NCI-H187 (cell line): ENCODE measurements at places on chromosomes 5 and 9.

DNA sequence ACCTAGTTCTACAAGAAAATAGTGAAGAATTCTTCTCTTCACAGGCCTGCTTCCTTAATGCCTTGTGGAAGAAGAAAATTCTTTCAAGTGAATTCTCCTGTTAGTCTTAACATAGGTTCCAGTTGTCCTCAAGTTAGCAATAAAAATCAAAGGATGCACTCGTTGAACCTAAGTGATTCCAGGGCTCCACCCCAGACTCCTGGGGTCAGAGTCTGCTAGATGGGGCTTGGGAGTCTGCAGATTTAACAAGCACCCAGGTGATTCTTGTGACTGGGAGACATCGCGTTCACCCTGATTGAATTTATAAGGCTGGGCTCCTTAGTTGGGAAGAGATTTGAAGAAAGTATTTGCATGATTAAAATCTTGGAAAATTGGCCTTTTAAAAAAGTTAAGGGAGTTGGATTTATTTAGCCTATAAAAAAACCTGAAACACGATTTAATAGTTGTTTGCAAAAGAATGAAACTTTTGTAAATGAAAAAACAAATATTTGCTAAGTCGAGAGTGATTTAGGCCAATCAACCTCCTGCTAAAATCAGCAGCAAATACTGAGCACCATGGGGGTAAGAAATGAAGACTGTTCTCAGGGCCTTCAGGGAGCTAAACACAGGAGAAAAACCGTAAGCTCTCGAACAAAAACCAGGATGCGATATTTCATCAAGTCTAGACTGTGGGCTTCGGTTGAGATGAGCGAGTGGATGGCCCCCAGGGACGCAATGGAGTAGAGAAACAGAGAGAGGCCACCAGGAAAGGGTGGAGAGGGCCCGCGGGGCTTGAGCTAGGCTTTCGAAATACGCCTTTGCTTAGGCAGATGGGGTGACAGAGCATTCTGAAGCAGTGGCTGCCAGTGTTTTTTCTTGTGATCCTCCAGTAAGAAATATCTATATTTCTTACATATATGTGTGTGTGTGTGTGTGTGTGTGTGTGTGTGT is 86.9 kb upstream of the TTC23L start:
- no peak for DNase-seq

- no peak for DNase-seq
Measured at GRCh38 chr5:172945151-172945550, 14.1 kb upstream of the RPL26L1 start.

- DNase-seq, result no peak
Measured at GRCh38 chr9:101453776-101454570, 18.4 kb upstream of the ALDOB start.

- DNase-seq, result peak; percentile 30
Measured at GRCh38 chr5:4551034-4551433, 589.1 kb upstream of the ADAMTS16 start.

- no peak for DNase-seq
Measured at GRCh38 chr9:106304401-106304920, 558.5 kb upstream of the ZNF462 start.

- no peak for DNase-seq
Measured at GRCh38 chr5:167819406-167819805, 472.0 kb upstream of the WWC1 start.

DNA sequence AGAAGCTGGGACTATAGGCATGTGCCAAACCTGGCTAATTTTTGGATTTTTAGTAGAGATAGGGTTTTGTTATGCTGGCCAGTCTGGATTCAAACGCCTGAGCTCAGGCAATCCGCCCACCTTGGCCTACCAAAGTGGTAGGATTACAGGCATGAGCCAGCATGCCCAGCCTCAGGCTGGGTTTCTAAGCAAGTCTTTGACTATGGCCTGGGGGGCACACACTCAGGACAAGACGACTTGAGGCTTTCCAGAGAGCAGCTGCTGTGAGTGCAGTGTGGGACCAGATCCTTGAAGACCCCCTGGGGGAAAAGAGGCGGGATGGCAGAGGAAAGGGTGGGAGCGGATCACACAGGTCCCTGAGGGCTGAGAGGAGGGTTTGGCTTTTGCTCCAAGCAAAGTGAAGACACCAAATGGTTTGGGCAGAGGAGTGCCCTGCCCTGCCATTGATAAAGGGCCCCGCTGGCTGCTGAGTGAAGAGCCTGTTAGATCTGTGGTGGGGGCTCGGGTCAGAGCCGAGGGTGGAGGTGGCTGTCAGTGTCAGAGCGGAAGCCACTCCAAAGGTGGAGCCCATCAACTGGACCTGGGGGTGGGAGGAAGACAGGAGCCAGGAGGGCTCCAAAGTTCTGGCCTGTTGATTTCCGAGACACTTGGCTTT is 46.8 kb upstream of the FUBP3 start:
- no peak for DNase-seq

DNA sequence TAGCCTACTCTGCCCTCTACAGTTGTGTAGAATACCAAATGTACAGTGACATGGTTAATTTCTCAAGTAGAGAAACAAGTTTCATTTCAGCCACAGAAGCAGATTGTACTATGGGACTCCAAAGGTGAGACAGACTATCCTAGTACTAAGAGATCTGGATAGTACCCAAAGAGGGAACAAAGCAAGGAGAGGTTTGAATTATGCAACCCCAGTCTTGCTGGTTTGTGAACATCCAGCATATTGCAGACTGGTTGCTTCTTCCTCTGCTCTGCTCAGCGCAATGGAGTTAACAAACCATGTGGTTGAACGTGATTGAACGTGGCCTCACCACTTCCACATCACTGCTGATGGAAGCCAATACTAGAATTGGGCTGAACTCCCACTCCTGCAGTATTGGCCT is 43.3 kb upstream of the ALDOB start:
- no peak for DNase-seq

DNA sequence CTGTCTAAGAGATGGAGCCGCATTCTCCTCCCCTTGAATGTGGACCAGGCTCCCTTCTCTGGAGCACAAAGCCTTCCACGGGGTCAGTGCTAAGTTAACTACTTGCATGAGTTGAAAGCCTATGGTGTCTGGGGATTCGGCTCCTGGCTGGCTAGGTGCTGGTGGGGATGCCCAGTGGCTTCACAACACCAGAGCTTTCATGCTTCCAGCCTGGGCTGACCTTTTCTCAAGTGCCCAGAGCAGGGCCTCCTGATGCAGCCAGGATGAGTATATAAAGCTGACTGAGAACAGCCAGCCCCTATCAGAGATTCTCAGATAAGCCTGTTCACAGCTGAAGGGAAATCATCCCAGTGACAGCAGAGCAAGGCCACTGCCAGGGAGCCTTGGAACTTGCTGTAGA is 11.8 kb downstream of the GALNT12 start:
- no peak for DNase-seq

DNA sequence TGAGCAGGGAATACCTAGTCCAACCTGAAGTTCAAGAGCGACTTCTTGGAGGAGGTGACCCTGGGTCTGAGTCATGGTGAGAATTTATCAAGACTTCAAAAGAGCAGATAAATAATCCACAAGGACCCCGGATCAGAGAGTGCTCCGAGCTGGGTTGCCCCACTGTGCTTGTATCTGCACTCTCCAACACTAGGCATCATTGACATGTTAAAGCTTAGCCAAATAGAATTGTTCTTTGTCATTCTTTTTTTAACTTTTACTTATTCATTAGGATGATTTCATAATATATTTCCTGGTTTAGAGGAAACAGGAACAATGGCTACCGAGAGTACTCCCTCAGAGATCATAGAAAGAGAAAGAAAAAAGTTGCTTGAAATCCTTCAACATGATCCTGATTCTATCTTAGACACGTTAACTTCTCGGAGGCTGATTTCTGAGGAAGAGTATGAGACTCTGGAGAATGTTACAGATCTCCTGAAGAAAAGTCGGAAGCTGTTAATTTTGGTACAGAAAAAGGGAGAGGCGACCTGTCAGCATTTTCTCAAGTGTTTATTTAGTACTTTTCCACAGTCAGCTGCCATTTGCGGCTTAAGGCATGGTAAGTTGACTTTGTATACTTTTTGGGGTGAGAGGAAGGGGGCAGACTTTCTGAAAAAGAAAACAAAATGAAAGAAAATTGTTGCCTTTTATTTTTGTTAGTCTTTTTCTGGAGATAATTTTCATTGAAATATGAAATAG is at the start of gene CARD6:
Gene CARD6, plus strand, starts transcription at position 300 of the 738 bp plus-strand sequence. Its CDS starts 16 bp downstream, at position 316.
- no peak for DNase-seq
